CD4-positive, alpha-beta T cell treated with Interleukin-6 for 4 hours (primary cell): ENCODE measurements at places on chromosomes 4 and X.

DNA sequence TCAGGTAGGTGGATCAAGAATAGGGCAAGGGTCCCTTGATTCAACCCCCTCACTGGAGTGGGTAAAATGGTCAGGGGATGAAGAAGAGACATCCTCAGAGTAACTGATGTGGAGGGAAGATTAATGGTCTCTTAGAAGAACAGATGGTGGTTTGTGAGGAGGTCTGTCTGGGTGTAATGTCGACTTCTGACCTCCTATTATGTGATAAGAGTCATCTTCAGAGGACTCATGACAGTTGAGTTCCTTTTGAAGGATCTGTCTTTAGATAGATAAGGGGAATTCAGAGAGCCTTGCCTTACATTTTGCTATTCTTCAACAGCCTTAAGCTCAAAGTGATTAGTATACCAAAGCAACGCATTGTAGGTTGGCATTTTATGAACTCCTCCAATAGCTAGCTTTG, 27.1 kb upstream of the MAGEA8 start:
- no peak for DNase-seq

- DNase-seq = no peak
Measured at GRCh38 chrX:129762448-129762847, 17.3 kb upstream of the SASH3 start.

DNA sequence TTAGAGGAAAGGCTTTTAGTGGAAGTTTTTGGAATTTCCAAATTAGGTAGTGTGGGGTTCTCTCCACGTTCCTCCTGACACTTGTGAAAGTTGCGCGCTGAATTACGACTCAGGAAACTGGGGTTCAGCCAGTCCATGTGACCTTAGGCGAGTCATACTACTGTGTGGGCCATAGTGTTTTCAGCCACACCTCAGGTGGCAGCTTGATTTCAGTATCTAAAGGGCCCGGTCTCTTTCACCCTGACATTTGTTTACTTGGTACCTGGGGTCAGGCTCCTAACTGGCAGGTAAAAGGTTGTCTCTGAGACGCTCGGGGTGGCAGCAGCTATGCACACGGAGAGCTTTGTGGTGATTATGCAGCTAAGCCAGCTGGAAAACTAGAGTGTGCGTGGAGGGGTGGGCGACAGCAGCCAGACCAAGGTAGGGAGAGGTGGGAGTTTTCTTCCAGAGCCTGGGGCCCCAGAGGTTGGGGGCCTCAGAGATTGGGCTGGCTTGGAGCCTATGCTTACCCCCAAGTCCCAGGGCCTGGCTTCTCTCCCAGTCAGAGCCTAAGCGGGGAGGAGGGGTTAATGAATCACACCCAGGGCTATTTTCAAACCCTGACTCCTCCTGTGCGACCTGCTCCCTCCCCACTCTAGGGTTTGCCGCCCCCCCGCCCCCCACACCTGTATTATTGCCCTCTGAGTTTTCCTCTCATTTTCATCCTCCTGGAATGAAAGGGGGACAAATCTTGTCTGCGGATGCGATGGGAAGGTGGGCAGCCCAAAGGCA, 47.2 kb downstream of the STARD8 start:
- DNase-seq = no peak

- DNase-seq = no peak
Measured at GRCh38 chr4:6367371-6367851, 97.8 kb downstream of the WFS1 start.

DNA sequence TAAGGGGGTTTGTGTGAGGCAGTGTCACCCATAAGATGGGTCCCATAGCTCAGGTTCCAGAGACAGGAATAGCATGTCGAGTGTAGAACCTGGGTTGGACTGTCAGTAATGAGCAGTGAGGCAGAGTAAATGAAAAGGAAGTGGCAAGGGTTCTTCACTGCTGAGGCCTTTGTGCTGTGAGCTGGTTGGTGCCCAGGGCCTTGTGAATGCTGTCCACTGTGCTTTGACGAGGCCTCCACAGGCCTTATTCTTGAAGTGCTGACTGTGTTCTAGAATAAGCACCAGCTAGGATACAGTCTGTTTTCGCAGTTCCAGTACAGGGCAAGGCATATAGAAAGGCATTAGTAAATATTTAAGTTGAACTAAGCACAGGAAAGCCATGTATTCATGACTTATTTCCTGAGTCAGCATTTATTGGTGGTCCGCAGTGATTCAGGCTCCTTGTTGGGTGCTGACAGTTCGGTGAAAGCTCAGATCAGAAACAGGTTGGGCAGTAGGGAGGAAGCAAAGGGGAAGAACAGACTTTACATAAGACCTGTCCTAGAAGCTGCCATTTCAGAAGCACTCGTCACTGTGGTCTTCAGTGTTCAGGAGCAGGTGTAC, 25.6 kb upstream of the TADA2B start:
- DNase-seq = no peak

GRCh38 chr4:40446839-40447238, 111.7 kb downstream of the CHRNA9 start:
- no peak for DNase-seq

GRCh38 chrX:152637649-152638442, at the start of gene GABRQ:
GABRQ (plus strand) TSS chrX:152637895; CDS start chrX:152638203, 308 bp downstream.
- no peak for DNase-seq

- DNase-seq = no peak
Measured at GRCh38 chr4:7956934-7957656, 17.4 kb upstream of the AFAP1 start.

DNA sequence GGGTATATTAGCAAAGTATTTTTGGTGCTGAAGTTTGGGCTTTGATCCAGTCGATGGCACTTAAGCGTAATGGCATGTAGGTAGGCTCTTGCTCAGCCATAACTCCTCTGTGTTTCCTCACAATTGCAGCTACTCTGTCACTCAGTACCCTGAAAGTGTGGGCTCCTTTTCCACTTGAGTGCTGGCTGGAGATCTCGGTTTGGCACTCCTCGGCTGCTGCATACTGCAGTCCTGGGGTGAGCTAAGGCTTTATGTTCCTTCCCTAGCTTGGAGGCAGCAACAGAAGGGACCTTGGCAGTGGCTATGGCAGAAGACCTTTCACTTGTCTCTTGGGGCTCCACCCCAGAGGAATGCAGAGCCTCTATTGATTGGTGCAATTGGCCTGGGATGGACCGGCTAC, 106.7 kb upstream of the GRXCR1 start:
- no peak for DNase-seq

GRCh38 chr4:8738471-8738931, 133.1 kb downstream of the HMX1 start:
- no peak for DNase-seq

GRCh38 chrX:109600237-109600651, 24.7 kb downstream of the KCNE5 start:
- DNase-seq = no peak

DNA sequence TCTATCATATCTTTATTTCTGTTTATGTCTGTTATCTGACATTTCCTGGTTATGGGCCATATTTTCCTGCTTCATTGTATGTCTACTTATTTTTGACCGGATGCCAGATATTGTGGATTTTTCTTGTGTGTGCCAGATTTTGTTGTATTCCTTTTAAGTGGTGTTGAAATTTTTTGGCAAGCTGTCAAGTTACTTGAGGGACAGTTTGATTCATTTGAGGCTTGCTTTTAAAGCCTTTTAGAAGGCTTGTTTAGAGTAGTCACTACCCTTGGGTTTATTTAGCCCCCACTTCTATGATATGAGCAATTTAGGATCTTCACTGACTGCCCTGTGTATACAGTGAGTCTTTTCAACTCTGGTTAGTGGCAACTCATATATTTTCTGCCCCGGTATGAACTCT, 29.2 kb upstream of the NPY2R start:
- no peak for DNase-seq

DNA sequence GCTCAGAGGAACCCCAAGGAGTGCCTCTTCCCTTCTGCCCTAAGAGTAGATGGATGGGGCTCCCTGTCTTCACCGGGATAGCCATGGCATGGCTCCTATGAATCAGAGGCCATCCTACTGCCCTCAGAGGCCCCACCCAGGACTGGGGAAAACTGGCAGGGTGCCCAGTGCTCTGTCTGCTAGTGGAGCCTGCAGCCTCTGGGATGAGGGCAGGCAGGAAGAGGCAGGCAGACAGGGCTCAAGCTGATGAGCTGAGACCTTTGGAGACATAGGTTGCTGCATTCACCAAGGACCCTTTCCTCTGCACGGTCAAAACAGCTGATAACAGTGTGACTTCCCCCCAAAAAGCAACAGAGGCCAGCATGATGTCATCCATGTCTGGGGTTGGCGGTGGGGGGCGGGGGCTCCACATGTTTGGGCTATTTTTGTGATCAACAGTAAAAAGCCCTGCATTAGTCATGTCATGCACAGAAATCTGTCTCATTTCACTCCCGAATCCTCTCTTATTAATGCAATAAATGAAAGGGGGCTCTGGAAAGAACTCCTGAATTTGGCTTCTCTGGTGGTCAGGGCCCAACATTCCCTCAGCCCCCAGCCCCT, 207.6 kb upstream of the MAMLD1 start:
- DNase-seq = no peak

GRCh38 chr4:176123710-176124407, 58.2 kb downstream of the WDR17 start:
- no peak for DNase-seq

DNA sequence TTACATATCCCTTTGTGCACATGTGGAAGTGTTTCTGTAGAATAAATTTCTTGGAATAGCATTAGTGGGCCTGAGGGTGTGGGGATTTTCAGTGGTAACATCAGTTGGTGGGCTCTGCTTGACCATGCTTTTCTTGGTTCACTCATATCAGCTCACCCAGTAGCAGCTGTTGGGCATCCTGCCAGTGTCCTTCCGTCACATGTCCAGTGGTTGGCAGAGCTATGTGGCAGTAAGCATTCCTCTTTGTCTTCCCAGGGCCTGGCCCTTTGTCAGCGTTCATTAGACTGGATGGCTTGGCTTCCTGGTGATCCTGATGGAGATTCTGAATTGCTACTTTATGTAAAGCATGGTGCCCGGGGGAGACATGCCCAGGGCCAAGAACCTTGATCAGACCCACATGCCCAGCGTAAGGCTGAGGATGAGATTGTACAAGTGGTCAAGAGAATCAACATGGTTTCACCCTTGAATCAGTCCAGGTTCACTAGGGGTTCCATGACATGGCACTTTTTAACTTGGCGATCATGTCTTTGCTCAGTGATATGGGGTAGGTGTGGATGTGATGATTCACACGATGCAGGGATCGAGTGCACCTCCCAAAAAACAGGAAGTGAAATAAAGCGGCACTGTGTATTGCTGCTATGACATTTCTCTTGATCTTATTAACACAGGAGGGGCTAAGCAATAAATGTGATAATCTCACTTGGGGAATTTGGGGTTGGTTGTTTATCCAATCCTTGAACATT, 72.1 kb upstream of the IGFBP7 start:
- DNase-seq = no peak

DNA sequence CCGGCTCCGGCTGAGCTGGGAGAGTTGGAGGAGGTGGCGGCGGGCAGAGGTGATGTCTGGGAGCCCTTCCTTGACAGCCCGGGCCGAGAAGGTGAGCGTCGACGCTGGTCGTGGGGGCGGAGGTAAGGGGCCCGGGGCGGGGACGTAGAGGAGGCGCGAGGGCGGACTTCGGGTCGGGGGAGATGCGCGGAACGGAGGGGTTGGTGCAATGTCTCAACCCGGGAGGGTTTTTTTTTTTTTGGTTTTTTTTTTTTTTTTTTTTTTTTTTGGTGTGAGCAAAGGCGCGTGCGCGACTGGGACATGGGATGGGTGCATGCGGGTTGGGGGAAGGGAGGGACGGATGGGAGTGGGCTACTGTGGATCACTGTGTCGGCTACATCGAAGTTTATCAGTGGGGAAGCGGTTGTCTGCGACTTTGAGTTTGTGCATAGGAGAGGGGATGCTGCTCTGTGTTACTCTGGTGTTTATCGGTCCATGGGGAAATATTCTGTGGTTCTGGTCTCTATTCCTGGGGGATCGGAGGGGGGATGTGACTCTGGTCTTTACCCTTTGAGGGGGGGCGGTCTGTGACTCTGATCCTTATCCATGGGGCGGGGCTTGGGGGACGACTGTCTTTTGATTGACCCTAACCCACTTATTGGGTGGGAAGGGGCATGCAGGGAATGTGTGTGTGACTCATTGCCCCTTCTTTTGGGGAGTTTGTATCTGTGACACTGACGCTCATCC, 537 bp downstream of the RBM10 start:
- DNase-seq = no peak

GRCh38 chr4:125961626-125962025, 646.9 kb downstream of the FAT4 start:
- no peak for DNase-seq

GRCh38 chrX:54411732-54412131, 28.5 kb upstream of the TSR2 start:
- DNase-seq = no peak

- no peak for DNase-seq
Measured at GRCh38 chr4:163988865-163989264, 494.4 kb downstream of the TMA16 start.

DNA sequence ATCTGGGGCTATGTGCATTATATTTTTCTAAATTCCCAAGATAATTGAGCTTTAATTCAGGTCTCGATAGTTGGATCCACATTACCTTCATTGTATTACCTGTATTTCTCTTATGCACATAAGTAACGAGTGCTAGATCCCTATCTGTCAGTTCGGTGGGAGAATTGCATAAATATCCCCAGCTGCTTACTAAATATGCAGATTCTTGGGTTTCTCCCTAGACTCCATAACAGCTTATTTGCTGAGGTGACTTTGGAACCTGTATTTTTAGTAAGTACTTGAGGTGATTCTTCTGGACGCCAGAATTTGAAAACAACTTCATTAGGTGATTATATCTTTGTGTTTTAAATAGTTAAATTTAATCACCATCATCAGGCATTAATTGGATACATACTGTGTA, 15.0 kb downstream of the UGT8 start:
- DNase-seq = no peak

DNA sequence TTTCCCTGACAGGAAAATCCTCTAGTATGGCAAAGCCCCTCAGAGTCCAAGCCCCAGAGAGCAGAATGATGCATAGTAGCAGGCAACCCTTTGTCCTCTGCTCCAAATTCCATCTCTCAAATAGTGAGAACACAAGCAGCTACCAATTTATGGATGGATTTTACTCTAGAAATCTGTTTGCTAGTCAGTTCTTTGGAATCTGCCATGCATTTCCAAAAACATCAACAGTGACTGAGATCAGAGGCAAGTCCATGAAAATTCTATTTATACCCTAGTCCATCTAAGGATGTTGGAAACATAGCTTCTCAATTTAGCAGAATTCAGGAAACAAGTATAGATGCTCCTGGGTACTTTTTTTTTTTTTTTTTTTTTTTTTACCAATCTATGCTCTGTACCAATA, 10.0 kb upstream of the CC2D2A start:
- no peak for DNase-seq

- DNase-seq = peak; percentile 28
Measured at GRCh38 chr4:18020145-18020670, 1.3 kb downstream of the LCORL start.

GRCh38 chr4:12672303-12672702, 811.8 kb downstream of the RAB28 start:
- DNase-seq = no peak

DNA sequence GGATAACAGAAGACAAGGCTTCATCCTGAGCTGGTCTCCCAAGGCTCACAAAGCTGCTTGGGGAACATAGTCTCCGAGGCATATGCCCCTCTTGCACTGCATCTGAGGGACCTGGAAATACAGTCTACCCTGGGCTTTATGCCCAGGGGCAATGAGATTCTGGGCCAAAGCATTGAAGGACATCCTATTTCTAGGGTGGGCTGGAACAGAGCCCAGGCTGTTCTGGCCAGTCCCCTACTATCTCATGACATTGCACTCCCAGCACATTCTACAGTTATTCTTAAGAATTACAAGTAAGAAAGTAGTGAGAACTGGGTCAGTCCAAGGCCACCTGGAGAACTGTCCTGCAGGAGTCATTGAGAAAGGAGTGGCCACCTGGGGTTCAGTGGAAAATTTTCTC, 107.6 kb downstream of the USP46 start:
- DNase-seq = no peak
